BJ (cell line): ENCODE measurements at places on chromosomes 7 and 10. TPM values are rescaled to one million over a fixed set of nuclear protein-coding genes. Genes with fewer than 3 reads are reported as not detected.

SUGCT gene
- 10.6 and 16.5 TPM in 2 replicates for polyA plus RNA-seq

DRGX gene
- polyA plus RNA-seq = 0.04 and 0.06 TPM in 2 replicates

HOXA1 gene
- polyA plus RNA-seq = 0.91 and 1.0 TPM in 2 replicates

CAMK2B gene
- 0.05 and 0.10 TPM in 2 replicates for polyA plus RNA-seq

PRRT4 gene
- polyA plus RNA-seq = 0.07 TPM in 1 of 2 replicates, not detected in the other

AGMO gene
- polyA plus RNA-seq = not detected in 2 replicates

FZD1 gene
- 3.9 and 4.5 TPM in 2 replicates for polyA plus RNA-seq

EPO gene
- not detected in 2 replicates for polyA plus RNA-seq

HTR5A gene
- not detected in 2 replicates for polyA plus RNA-seq

PARD3 gene
- 17.7 and 25.4 TPM in 2 replicates for polyA plus RNA-seq

CLDN3 gene
- polyA plus RNA-seq = not detected in 2 replicates

GIMAP6 gene
- not detected in 2 replicates for polyA plus RNA-seq

PLXDC2 gene
- 0.47 and 0.88 TPM in 2 replicates for polyA plus RNA-seq

NUTM2E gene
- polyA plus RNA-seq = 0.13 and 0.22 TPM in 2 replicates

RBP4 gene
- 0.22 and 0.26 TPM in 2 replicates for polyA plus RNA-seq

DNAJB6 gene
- polyA plus RNA-seq = 105 and 126 TPM in 2 replicates

EFCAB10 gene
- polyA plus RNA-seq = not detected in 2 replicates

FRAT2 gene
- polyA plus RNA-seq = 1.8 and 2.9 TPM in 2 replicates

SPDYE9 gene
- not detected in 2 replicates for polyA plus RNA-seq

CABCOCO1 gene
- 2.4 and 3.0 TPM in 2 replicates for polyA plus RNA-seq

SUFU gene
- 5.3 and 8.5 TPM in 2 replicates for polyA plus RNA-seq

SERPINE1 gene
- polyA plus RNA-seq = 1,118 and 1,433 TPM in 2 replicates

PAPOLB gene
- polyA plus RNA-seq = 0.01 and 0.02 TPM in 2 replicates

ABCA13 gene
- 0.15 and 0.34 TPM in 2 replicates for polyA plus RNA-seq

TFAM gene
- 9.0 and 11.5 TPM in 2 replicates for polyA plus RNA-seq

CYP26C1 gene
- 0.05 and 0.09 TPM in 2 replicates for polyA plus RNA-seq

CCDC172 gene
- not detected in 2 replicates for polyA plus RNA-seq

ENO4 gene
- 0.28 and 0.29 TPM in 2 replicates for polyA plus RNA-seq

MUC3A gene
- not detected in 2 replicates for polyA plus RNA-seq

JCAD gene
- 13.9 TPM in 2 replicates for polyA plus RNA-seq

PDAP1 gene
- 45.5 and 62.0 TPM in 2 replicates for polyA plus RNA-seq

ITPRIP gene
- polyA plus RNA-seq = 24.4 and 33.6 TPM in 2 replicates
